ENCODE measurements at places on chromosomes 4 and X.

DNA sequence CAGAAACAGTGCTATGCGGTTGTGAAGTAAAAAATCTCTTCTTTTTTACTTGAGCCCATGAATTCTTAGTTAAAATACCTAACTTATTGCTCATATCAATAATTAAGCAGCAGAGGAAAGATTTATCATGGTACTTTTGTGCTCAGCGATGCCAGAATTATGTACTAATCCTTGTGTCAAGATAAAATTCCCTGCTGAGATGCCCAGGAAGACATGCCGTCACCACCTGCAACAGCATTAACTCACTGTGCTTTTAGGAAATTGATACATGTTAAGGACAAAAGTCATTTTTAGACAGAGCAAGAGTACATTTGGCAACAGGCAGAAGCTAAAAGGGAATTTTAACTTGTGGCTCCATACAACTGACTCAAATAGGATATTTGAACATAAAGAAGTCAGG, 138.9 kb downstream of the NPNT start:
- no peak for DNase-seq

- DNase-seq = no peak
Measured at GRCh38 chr4:150679018-150679764, 97.2 kb downstream of the MAB21L2 start.

- no peak for DNase-seq
Measured at GRCh38 chr4:155039162-155039561, 169.3 kb upstream of the NPY2R start.

- no peak for DNase-seq
Measured at GRCh38 chr4:185086053-185086452, 57.0 kb upstream of the SLC25A4 start.

DNA sequence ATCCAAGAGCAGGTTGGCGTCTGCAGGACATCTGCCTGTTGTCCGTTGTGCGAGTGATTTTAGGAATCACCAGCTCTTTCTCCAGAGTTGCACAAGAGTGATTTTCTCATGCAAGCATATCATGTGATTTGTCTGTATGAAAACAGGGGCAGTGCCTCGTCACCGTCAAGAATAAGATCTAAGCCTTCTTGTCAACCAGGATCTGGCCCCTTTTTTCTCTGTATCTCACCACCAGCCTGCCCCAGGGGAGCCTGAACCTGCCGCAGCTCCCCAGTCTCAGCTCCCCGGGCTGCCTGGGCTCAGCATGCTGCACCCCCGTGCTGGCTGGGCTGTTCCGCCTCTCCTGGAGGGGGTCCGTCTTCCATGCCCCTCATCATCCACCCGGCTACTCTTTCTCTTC, 90.5 kb downstream of the STOX2 start:
- DNase-seq = no peak

GRCh38 chrX:155962906-155963305, 34.6 kb upstream of the IL9R start:
- DNase-seq = no peak

Data from germinal center (tissue), 1 donor.